Islet precursor cell (in vitro differentiated cells): ENCODE measurements at places on chromosomes 1 and 21.
A peak's percentile ranks its signal among the peaks of the same experiment; 100 is the strongest.

DNA sequence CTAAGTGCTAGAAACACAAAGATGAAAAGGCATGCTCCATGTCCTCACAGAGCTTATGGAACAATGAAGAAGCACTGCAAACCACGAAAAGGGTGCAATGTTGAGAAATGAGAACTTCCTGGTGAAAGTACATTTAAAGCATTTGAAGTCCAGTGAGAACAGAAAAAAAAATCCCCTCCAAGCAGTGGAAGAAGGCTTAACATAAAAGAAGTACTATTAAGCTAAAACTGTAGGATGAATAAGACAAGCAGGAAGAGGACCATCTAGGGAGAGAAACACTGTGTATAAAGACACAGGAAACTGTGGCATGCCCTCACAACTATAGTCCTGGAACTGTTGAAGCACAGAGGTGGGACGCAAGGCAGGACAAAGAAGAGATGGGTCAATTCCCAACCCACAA, 10.0 kb downstream of the TP53BP2 start:
- no peak for DNase-seq

- DNase-seq: no peak
These were observed 346.2 kb upstream of the LYPLAL1 start for GRCh38 chr1:218827486-218827885.

DNA sequence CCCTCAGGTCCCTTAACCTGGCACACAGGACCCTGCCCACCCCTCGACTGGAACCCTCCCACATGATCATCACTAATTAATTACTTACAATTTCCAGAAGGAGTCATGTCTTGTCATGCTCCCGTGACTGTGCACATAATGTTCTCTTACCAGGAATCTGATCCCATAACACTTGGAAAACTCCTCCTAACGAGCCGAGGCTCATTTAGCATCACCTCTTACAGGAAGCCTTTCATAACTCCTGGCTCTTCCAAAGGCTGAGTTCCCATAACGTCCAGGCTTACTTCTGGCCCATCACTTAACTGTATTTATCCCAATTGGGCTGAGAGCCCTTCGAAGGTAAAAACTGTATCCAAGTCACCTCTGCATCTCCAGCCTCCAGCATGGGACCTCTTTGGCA, 147.9 kb upstream of the JUN start:
- no peak for DNase-seq

DNA sequence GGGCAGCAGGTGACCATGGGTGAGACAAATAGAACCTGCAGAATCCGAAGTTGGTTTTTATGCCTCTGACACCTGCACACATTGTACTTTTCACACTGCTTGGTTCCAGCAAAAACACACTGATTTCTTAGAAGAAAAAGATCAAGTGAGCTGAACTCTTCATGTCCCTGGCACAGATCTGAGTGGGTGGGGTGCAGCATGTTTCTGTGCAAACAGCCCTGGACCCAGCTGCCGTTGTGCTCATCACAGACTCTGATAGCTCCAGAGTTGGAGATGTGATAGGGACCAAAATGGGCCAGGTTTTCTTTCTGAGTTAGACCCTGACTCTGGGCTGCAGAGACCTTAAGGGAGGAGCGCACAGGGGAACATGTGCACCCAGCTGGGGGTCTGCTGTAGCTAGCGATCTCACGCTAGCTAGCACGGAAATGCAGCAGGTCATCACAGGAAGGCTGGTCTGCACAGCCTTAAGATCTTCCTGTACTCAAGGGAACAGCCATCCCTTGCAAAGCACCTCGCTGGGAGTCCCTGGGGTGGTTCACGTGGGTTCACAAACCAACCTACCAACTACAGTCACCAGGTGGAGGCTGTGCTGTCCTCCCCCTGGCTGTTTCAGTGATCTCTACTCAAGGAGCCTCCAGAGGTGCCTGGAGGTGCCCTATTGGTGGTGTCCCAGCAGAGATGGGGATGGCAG, 291.1 kb downstream of the PTPRU start:
- DNase-seq: peak; percentile 16

DNA sequence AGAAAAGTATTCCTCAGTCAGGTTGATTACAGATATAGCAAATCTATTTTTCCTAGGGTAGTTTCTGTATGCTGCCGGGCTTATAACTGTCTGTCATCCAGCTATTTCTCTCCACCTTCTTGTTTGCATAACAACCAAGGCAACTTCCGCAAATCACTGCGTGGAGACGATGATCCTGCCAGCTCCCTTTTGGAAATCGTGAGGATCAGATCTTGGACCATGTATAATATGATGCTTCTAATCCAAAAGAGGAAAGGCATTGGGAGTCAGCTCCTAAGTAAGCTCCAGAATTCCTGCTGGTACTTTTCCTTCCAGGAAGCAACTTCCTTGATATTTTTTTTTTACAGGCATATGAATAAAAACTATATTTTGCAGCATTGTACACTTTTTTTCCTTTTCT, 445 bp upstream of the RGS4 start:
- no peak for DNase-seq

DNA sequence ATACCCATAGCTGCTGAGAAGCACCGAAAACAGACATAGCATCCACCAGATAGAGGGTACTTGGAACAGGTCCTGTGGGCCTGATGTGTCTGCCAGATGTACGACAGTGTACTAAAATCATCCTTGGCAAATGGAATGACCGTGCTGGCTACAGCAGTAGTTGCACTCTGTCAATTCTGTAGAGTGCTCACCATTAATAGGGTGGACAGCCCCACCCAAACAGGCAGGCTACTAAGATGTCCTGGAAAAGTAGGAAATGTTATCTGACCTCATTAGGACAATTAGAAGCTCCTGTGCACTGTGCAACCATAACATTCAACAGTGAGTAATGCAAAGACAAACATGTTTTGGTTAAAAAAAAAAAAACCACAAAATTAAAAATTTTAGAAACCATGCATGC, 106.2 kb downstream of the PTPN14 start:
- peak; percentile 62 for DNase-seq

GRCh38 chr21:38263493-38263892, 6.7 kb downstream of the KCNJ15 start:
- DNase-seq: no peak

- no peak for DNase-seq
These were observed 956 bp downstream of the URB2 start for GRCh38 chr1:229627003-229627402.

- no peak for DNase-seq
These were observed 85.3 kb upstream of the SERBP1 start for GRCh38 chr1:67515324-67516080.

GRCh38 chr1:246083416-246083815, 423.7 kb downstream of the SMYD3 start:
- no peak for DNase-seq

GRCh38 chr1:22418933-22419382, 32.7 kb upstream of the ZBTB40 start:
- no peak for DNase-seq

- DNase-seq: no peak
These were observed 45.7 kb upstream of the ZNF648 start for GRCh38 chr1:182107209-182107608.

- no peak for DNase-seq
These were observed 94.0 kb downstream of the PCP4 start for GRCh38 chr21:39961251-39961650.

GRCh38 chr1:182279724-182280503, 111.7 kb downstream of the GLUL start:
- peak; percentile 77 for DNase-seq

DNA sequence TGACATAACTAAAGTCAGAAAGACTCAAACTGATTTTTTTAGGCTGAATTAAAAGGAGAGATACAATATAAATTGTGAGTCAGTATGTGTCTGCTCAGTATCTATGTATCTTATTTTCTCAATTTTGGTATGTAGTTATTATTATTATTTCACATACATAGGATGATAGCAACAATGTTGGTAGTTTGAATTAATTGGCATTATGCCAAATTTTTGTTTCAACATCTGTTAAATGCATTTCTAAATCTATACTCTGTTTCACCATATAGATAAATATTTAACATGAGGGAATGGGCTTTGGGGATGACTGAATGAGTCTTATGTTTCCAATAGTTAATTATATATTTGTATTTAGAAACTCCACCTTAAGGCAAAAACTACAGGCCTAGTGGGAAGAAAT, 12.6 kb upstream of the HMCN1 start:
- DNase-seq: no peak

GRCh38 chr1:12176298-12177118, 9.7 kb downstream of the TNFRSF1B start:
- DNase-seq: no peak

- DNase-seq: no peak
These were observed 46.5 kb upstream of the BEND5 start for GRCh38 chr1:48823168-48823567.

- no peak for DNase-seq
These were observed 2.1 kb downstream of the ETV3 start for GRCh38 chr1:157136133-157136532.

- DNase-seq: peak; percentile 73
These were observed 712 bp downstream of the DEGS1 start for GRCh38 chr1:224183591-224184312.

GRCh38 chr1:199226163-199226562, 587.3 kb downstream of the PTPRC start:
- no peak for DNase-seq

GRCh38 chr1:11938722-11939526, 4.4 kb downstream of the PLOD1 start:
- DNase-seq: no peak

GRCh38 chr1:1041092-1041523, 21.2 kb downstream of the AGRN start:
- no peak for DNase-seq

DNA sequence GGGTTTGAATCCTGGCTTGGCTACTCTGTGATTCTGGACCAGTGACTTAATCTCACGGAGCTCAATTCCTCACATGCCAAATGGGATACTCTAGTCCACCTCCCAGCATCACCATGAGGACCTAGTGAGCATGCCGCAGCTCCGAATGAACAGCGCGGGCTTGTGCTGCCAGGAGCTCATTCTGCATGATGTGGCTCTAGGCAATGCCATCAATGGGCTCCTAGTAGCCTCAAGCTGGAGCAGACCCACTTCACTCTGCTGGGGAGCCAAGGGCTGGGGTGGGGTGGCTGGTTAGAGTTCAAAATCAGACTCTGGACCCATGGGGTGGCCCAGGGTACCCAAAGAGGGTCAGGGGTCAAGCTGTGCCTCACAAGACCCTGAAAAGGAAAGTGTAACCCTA, 41.5 kb downstream of the CDK18 start:
- peak; percentile 49 for DNase-seq

GRCh38 chr1:4657960-4658541, 3.6 kb downstream of the AJAP1 start:
- peak; percentile 60 for DNase-seq

DNA sequence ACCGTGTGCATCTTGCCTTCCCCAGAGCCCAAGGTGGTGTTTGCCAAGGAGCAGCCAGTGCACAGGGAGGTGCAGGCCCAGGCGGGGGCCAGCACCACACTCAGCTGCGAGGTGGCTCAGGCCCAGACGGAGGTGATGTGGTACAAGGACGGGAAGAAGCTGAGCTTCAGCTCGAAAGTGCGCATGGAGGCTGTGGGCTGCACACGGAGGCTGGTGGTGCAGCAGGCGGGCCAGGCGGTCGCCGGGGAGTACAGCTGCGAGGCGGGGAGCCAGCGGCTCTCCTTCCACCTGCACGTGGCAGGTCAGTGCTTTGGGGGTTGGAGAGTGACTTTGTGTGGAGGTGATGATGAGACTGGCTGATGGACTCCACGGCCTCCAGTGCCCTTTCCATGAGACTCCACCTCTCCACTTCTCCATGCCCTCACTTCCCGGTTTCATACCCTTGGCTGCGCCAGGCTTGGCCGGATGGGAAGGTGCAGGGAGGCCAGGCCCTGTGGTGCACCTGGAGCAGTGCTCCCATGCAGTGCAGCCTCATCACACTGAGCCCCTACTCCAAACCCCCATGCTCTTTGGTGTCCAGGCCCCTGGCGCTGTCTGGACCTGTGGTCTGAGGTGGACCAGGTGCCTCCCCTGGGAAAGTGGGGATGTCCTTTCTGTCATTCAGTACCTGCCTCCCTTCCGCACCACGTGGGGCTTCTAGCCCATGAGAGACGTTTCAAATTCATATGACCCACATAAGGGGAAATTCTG, 49.0 kb downstream of the OBSCN start:
- DNase-seq: no peak

GRCh38 chr1:111786669-111787207, 31.0 kb downstream of the DDX20 start:
- no peak for DNase-seq
